ENCODE measurements at places on chromosomes 1 and 21. TPM values are rescaled to one million over a fixed set of nuclear protein-coding genes. Genes with fewer than 3 reads are reported as not detected.
A peak's percentile ranks its signal among the peaks of the same experiment; 100 is the strongest.

GRCh38 chr1:207032528-207033017 lies at the start of gene C1orf116:
TSS of gene C1orf116 (minus strand) at chr1:207032756. CDS start at chr1:207027598, 5,158 bp downstream.
- H3K27ac ChIP-seq, result no peak within 1 kb of the TSS
- H3K4me3 ChIP-seq, result no peak within 1 kb of the TSS
- H3K36me3 ChIP-seq, result no peaks in the 10 kb centered on the region
- H3K27me3 ChIP-seq, result no peaks in the 10 kb centered on the region
- DNase-seq, result no peak

- no peaks in the 10 kb centered on the region for H3K27me3 ChIP-seq
- no peak overlapping the region for H3K4me3 ChIP-seq
- peak; percentile 65 for DNase-seq
- no peaks in the 10 kb centered on the region for H3K36me3 ChIP-seq
These were observed 7.8 kb downstream of the CAPZB start for GRCh38 chr1:19477284-19478249.

GRCh38 chr1:119147661-119148090 lies 7.2 kb upstream of the WARS2 start:
- H3K36me3 ChIP-seq, result no peaks in the 10 kb centered on the region
- no peak overlapping the region for H3K27ac ChIP-seq
- no peak for DNase-seq
- no peak overlapping the region for H3K4me3 ChIP-seq
- H3K27me3 ChIP-seq, result no peaks in the 10 kb centered on the region

Gene CELF3
- not detected for total RNA-seq

Gene LIN9
- total RNA-seq, result 2.7 TPM

GRCh38 chr1:80882553-80882952 lies 918.2 kb upstream of the ADGRL2 start:
- H3K36me3 ChIP-seq, result no peaks in the 10 kb centered on the region
- DNase-seq, result no peak
- no peak overlapping the region for H3K4me3 ChIP-seq
- H3K27ac ChIP-seq, result no peak overlapping the region

Data from aorta (tissue), 5 donors.